H1 (cell line): ENCODE measurements at places on chromosomes 1 and 21.

DNA sequence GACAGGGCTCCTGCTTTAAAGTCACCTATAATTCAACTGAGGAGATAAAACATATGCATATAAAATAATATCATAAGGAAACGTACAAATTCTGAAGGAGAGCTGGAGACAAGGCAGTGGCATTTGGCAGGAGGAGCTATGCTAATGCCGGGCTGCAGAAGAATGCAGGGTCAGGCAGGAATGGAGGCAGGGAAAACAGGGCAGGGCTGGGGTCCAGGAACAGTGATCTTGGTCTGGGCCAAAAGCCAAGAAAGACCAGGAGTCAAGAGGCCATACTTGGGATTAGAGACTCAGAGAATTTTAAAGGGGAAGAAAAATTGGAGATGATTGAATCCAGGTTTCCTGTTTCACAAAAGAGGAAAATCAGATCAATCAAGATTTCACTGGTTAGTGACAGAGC is 20.0 kb upstream of the BRDT start:
- H3K36me3 ChIP-seq: no peaks in the 10 kb centered on the region
- H3K27me3 ChIP-seq: no peaks in the 10 kb centered on the region
- H3K4me1 ChIP-seq: no peaks in the 10 kb centered on the region

- no peak overlapping the region for H3K27ac ChIP-seq
- H3K4me1 ChIP-seq: no peaks in the 10 kb centered on the region
- no peaks in the 10 kb centered on the region for H3K27me3 ChIP-seq
- H3K4me3 ChIP-seq: no peak overlapping the region
Measured at GRCh38 chr1:228314658-228315483, 91.8 kb downstream of the TRIM11 start.

DNA sequence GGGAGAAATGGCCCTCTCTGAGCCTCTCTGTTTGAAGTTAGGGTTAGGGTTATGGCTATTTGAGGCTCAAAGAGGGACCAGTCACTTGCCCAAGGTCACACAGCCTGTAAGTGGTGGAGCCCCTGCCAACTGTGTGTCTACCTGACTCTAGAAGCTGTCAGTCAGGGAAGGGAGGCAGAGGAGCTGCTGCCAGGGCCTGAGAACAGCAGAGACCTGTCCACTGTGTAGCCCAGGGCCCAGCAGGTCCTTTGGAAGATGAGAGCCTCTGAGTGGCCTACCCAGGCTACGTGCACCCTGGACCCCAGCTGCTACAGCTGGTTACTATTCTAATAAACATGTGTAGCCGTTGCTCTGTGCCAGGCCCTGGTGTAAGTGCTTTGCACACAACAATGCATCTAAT is 15.1 kb upstream of the EDN2 start:
- DNase-seq: no peak
- peaks cover 13% of the 10 kb centered on the region; the same call in 1 of the 2 replicates for H3K27me3 ChIP-seq
- no peak overlapping the region for H3K4me3 ChIP-seq
- H3K27ac ChIP-seq: no peak overlapping the region
- H3K4me1 ChIP-seq: peaks cover 13% of the 10 kb centered on the region

- H3K27me3 ChIP-seq: no peaks in the 10 kb centered on the region
- no peaks in the 10 kb centered on the region for H3K36me3 ChIP-seq
- no peak overlapping the region for H3K4me3 ChIP-seq
- H3K4me1 ChIP-seq: no peaks in the 10 kb centered on the region
- no peak for DNase-seq
Measured at GRCh38 chr1:159014003-159014571, 4.4 kb downstream of the IFI16 start.
